Mesothelial cell of epicardium (in vitro differentiated cells): ENCODE measurements at places on chromosomes 11 and 22. TPM values are rescaled to one million over a fixed set of nuclear protein-coding genes. Genes with fewer than 3 reads are reported as not detected.

Gene AMBRA1
- total RNA-seq = 48.4 to 48.9 TPM (median 48.8 TPM) in 3 replicates

Gene DERL3
- 23.5 to 25.8 TPM (median 24.8 TPM) in 3 replicates for total RNA-seq

Gene OMP
- total RNA-seq = 0.80 to 1.5 TPM (median 1.4 TPM) in 3 replicates

Gene TTC28
- 91.7 to 95.9 TPM (median 92.7 TPM) in 3 replicates for total RNA-seq

GRCh38 chr22:37566903-37567798 lies 6.9 kb downstream of the CDC42EP1 start:
- no peaks in the 10 kb centered on the region for H3K27me3 ChIP-seq
- H3K4me1 ChIP-seq = peaks cover 42% of the 10 kb centered on the region
- H3K4me3 ChIP-seq = no peak overlapping the region

DNA sequence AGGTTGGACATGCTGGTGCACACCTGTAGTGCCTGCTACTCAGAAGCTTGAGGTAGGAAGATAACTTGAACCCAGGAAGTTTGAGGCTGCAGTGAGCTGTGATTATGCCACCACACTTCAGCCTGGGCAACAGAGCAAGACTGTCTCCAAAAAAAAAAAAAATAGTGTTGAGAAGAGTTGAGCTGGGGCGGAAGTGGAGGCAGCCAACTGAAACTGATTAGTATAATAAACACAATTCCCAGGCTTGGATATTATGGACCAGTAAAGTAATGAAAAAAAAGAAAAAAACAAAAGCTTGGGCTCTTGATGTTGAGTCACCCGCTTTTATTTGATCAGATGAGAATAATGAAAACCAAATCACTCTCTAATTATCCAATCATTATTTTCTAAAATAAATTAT lies 21.0 kb downstream of the LDLRAD3 start:
- peaks cover 14% of the 10 kb centered on the region for H3K36me3 ChIP-seq
- DNase-seq = no peak
- H3K4me3 ChIP-seq = no peak overlapping the region
- peaks cover 22% of the 10 kb centered on the region for H3K4me1 ChIP-seq

DNA sequence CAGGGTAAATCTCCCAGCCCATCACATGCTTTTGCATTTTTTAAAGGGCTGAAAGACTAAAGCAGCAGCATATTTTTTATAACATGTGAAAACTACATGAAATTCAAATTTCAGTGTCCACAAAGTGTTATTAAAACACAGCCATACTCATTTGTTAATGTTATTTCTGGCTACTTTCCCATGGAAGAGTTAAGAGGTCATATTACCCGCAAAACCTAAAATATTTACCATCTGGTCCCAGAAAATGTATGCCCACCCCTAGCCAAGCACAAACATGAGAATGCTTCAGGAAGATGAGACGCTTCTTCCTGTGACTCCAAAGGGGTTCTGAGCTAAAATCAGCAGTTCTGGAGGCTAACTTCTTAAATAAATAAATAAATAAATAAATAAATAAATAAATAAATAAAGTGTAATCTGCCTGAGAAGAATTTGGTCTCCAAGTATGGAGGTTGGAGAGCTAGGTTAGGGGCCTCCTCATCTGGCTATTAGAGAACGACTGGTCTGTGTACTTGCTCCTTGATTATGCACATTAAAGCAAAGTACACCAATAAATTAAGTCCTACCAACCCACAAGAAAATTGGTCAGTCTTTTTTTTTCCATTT lies 9.7 kb downstream of the IMMP1L start:
- no peaks in the 10 kb centered on the region for H3K27me3 ChIP-seq
- no peak overlapping the region for H3K4me3 ChIP-seq
- H3K27ac ChIP-seq = no peak overlapping the region
- no peak for DNase-seq
- peaks cover 22% of the 10 kb centered on the region for H3K36me3 ChIP-seq
- peaks cover 3% of the 10 kb centered on the region for H3K4me1 ChIP-seq

GRCh38 chr11:35135222-35135621 lies 3.7 kb upstream of the CD44 start:
- DNase-seq = no peak
- peaks cover 10% of the 10 kb centered on the region for H3K4me1 ChIP-seq
- H3K4me3 ChIP-seq = no peak overlapping the region
- H3K27me3 ChIP-seq = peaks cover 77% of the 10 kb centered on the region
- H3K36me3 ChIP-seq = no peaks in the 10 kb centered on the region

DNA sequence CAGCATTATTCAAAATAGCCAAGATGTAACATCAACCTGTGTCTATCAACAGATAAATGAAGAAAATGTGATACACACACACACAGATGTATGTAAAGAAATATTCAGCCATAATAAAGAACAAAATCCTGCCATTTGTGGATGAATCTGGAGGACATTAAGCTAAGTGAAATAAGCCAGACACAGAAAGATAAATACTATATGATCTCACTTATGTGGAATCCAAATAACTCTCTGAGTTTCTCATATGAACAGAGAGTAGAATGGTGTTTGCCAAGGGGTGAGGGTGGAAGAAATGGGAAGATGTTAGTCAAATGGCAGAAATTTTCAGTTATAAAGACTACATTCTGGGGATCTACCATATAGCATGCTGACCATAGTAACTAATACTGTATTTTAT lies 224.2 kb downstream of the GUCY1A2 start:
- peaks cover 15% of the 10 kb centered on the region for H3K36me3 ChIP-seq
- no peaks in the 10 kb centered on the region for H3K27me3 ChIP-seq
- DNase-seq = no peak
- H3K4me3 ChIP-seq = no peak overlapping the region
- peaks cover 9% of the 10 kb centered on the region for H3K4me1 ChIP-seq

DNA sequence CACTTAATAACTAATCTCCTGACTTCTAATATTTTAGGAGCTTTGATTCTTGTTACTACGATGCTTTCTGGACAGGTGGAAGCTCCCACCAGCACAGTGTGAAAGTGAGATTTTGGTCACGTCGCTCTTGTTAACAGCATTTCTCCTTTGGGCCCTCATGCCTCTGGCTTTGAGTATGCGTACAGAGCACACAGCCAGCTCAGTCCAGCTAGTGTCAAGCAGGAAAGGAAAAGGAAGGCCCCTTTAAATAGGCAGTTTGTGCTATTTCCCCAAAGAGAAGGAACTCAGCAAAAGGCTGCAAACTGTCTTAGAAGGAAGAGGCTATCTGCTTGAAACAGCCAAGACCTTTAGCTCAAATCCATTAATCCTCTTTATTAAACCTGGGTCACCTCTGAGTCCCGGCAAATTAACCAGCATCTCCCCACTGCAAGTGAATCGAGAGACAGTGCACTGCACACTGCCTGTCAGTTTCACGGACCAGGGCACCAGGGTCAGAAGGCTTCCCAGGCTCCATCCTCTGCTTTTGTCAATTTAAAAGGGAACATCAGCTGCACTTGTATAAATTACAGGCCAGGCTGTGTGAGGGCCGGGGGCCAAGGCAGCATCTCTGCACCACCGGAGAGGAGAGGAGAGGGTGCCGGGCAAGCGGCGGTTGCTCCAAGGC lies 34.7 kb downstream of the OPCML start:
- H3K4me1 ChIP-seq = peaks cover 13% of the 10 kb centered on the region
- no peaks in the 10 kb centered on the region for H3K36me3 ChIP-seq
- no peak overlapping the region for H3K4me3 ChIP-seq
- no peak overlapping the region for H3K27ac ChIP-seq

GRCh38 chr11:45708887-45709663 lies 43.7 kb upstream of the CHST1 start:
- peaks cover 55% of the 10 kb centered on the region for H3K27me3 ChIP-seq
- H3K4me3 ChIP-seq = no peak overlapping the region
- no peaks in the 10 kb centered on the region for H3K4me1 ChIP-seq

- DNase-seq = no peak
- no peak overlapping the region for H3K27ac ChIP-seq
- H3K36me3 ChIP-seq = no peaks in the 10 kb centered on the region
- no peak overlapping the region for H3K4me3 ChIP-seq
- H3K4me1 ChIP-seq = peaks cover 8% of the 10 kb centered on the region
These were observed 199.0 kb downstream of the BRD1 start for GRCh38 chr22:49628391-49629260.

- H3K4me1 ChIP-seq = peaks cover 8% of the 10 kb centered on the region
- DNase-seq = no peak
- H3K36me3 ChIP-seq = no peaks in the 10 kb centered on the region
- H3K27ac ChIP-seq = peak within 1 kb of the TSS; percentile 39
- H3K27me3 ChIP-seq = peaks cover 12% of the 10 kb centered on the region
These were observed at the start of gene MAPK12 for GRCh38 chr22:50261615-50262459. TSS of gene MAPK12 (minus strand) at chr22:50261683. CDS start at chr22:50261509, 174 bp downstream.

DNA sequence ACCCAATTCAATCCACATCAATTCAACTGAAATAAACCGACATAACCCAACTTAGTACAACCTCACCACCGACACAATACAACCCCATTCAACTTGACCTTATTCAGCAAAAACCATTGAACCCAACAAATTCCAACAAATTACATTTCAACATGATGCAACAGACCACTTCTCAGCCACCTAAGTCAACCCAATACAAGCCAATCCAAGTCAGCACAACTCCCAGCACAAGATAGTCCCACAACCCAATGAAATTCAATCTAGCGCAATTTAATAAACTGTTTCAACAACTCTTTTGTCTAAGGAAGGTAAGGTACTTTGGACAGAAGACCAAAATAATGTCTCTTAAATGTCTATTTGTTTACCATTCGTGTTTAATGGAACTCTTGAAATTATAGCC lies 226.0 kb downstream of the MIAT start:
- no peaks in the 10 kb centered on the region for H3K36me3 ChIP-seq
- no peak overlapping the region for H3K27ac ChIP-seq
- H3K27me3 ChIP-seq = no peaks in the 10 kb centered on the region
- peaks cover 15% of the 10 kb centered on the region for H3K4me1 ChIP-seq

- DNase-seq = peak; percentile 31
- H3K4me1 ChIP-seq = peaks cover 6% of the 10 kb centered on the region
- no peaks in the 10 kb centered on the region for H3K36me3 ChIP-seq
- no peak overlapping the region for H3K27ac ChIP-seq
- no peak overlapping the region for H3K4me3 ChIP-seq
These were observed 1087.5 kb downstream of the BRD1 start for GRCh38 chr22:48740086-48740730.

DNA sequence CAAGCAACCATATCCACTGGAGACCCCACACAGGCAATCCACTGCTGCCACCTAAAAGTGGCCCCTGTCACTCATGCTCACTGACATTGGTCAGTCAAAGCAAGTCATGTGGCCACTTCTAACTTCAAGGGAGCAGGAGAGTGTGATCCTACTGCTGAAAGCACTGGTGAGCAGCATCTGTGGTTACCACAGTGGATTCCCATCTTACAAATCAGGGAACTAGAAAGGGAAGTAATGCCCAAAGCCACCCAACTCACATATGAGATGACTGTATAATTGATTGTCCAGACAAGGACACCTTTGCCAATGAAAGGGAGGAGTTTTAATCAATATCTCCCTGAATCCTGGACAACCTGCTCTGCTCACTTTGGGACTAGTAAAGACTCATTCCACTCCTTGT lies 17.7 kb downstream of the RCN1 start:
- peaks cover 9% of the 10 kb centered on the region for H3K4me1 ChIP-seq
- H3K27me3 ChIP-seq = peaks cover 4% of the 10 kb centered on the region
- no peak overlapping the region for H3K4me3 ChIP-seq
- H3K27ac ChIP-seq = no peak overlapping the region
- DNase-seq = no peak

DNA sequence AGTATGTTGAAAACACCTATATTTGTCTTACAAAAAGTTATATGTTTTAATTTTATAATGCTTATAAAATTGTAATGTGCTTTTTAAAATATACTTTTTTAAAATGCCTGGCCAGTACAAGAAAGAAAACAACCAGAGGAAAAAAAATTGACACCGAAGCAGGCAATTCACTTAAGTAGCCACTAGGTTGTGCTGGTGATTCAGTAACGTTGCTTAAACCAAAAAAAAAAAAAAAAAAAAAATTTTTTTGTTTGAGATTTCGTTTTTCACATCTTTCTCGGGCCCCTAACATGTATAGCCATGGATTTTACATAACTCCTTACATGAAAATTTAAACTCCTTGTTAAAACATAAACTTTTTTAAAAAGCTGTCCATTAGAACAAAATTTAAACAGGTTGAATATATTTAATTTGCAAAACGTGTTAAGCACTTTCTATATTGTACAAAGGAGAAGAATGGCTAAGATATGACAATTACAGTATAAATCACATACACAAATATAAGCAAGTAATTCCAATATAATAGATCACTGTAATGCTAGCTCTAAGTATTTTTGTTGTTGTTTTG lies 9.2 kb downstream of the OR8B4 start:
- DNase-seq = no peak
- peaks cover 50% of the 10 kb centered on the region for H3K27me3 ChIP-seq
- H3K4me3 ChIP-seq = no peak overlapping the region

DNA sequence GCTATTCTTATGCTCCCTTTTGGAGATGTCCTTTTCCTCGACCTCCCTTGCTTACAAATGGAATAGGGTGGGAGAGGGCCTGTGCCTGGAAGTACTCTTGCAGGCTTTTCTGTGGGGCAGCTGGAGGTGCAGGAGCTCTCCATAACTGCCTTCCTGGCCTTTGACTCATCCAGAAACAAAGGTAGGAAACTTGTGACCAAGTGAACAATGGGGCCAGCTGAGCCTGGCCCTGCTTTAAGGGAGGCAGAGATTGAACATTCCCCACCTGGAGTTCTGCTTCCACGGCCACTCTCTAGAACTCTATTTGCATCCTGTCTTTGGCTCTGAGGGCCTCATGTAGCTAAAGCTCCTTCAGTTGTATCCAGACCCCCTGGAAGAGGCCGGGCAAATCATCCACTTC lies 5.1 kb upstream of the LYVE1 start:
- no peaks in the 10 kb centered on the region for H3K4me1 ChIP-seq
- no peak for DNase-seq
- no peaks in the 10 kb centered on the region for H3K36me3 ChIP-seq
- H3K27ac ChIP-seq = no peak overlapping the region

DNA sequence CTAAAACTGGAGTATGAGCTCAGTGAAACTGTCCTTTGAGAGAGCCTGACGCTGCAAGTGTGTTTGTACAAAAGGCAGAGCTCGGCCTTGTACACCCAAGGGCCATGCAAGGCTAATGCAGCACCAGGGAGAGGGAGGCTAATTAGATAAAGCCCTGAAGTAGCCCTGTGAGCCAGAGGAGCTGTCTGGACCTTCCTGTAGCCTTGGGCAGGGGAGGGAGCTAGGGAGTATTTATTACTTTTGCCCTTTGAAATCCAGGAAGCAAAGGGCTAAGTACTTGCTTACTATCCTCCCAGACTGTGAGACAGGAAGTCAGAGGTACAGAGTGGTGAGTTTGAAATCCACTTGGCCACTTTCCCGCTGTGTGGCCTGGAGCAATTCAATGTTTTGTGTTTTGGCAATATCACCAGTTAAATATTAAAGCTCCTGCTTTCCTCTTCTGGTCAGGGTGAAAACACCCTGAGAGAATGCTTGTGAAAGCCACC lies 10.2 kb upstream of the LDHA start:
- H3K27me3 ChIP-seq = no peaks in the 10 kb centered on the region
- no peaks in the 10 kb centered on the region for H3K36me3 ChIP-seq
- peaks cover 18% of the 10 kb centered on the region for H3K4me1 ChIP-seq
- peak overlapping the region; percentile 96 for H3K27ac ChIP-seq
- no peak for DNase-seq
